Osteocyte (in vitro differentiated cells): ENCODE measurements at places on chromosomes 1 and 21.

DNA sequence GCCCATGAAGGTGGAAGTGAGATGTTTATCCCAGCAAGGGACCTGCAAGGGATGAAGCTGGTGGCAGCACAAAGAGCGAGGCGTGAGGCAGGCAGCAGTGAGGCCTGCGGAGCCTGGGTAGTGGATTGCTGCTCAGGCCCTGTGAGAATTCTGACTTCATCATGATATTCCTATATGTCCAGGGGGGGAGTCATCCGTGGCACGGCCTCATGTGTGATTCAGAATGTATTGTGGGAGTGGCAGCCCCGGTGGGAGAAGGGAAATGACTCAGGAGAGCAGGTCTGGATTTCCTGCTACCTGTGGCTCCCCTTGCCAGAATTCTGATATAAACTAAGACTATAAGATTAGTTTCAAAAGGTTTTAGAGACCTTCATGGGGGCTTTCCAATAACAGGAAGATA, 240.9 kb downstream of the CAMTA1 start:
- no peak for DNase-seq

DNA sequence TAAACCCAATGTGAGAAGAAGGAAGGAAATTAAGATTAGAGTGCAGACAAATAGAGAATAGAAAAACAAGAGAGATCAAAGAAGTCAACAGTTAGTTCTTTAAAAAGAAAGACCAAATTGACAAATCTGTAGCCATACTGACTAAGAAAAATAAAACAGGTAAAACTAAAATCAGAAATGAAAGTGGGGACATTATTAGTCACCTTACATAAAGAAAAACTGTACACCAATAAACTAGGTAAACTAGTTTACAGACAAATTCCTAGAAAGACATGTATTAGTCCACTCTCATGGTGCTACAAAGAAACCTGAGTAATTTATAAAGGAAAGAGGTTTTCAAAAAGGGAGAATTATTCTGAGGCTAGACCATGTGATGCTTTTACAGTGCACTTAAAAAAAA, 22.3 kb downstream of the BLZF1 start:
- no peak for DNase-seq

GRCh38 chr21:36732217-36732616, 33.3 kb downstream of the SIM2 start:
- peak; percentile 64 for DNase-seq

DNA sequence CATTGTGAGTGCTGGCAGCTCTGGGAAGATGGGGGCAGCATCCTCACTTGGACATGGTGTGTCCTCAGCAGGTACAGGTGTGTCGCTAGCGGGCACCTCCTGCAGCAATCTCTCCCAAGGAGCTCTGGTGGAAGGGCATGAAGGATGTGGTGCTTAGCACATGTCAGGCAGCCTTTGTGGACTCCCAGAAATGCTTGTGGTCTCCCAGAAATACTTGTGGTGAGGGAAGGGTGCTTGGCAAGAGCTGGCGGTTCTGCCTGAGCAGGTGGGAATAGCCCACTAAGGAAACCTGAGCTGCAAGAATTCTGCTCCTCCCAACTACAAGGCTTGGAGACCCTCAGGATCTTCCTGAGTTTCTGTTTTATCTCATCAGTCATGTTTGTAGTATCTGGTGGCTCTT, 371.6 kb downstream of the PRDM2 start:
- no peak for DNase-seq

DNA sequence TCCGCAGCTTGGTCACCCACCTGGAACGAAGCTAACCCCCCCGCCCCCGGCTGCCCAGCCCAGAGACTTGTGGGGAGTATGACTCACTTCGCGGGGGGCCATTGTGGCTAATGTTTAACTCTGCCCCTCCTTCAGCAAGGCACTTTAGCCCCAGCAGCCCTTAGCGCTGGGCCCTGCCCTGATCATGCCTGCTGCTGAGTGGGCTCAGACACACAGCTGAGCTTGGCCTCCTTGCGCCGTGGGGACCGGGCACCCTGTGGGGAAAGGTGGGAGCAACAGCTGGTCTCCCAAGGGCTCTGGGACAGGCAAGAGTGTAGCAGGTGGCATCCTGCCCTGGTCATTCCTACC, 6.3 kb upstream of the LAD1 start:
- DNase-seq, result no peak
